ENCODE measurements at places on chromosomes 6 and 20.

GRCh38 chr6:105560611-105561066 lies 157.8 kb upstream of the PREP start:
- DNase-seq, result no peak

DNA sequence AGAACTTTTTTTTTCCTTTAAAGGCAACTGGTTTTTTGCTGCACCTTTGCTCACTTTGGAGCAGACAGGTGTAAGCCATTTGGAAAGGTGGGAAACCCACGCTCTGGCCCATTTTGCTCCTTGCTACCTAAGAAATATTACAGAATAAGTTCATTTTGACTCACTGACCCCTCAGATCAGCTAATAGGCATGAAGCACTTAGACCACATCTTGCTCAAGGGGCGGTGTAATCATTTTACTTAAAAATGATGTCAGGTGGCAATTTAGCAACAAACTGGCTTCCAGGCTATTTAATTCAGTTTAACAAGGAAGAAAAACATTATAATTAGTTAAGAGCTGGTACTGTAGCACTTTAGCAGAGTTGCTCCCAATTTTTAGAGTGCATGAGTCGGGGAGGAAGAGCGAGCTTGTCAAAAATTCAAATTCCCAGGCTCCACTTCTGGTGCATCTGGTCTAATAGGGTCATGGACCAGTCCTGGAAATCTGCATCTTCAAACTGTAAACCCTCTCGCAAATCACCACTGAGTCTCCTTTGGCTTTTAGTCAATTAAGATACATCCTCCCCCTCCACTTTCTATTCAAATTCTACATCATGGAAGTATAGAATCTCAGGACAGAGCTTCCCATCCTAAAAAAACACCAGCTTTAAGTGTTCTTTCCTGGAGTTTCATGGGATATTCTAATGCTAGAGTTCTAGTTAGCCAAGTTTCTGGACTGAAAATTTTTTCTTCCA lies 38.2 kb downstream of the JAG1 start:
- DNase-seq, result no peak

DNA sequence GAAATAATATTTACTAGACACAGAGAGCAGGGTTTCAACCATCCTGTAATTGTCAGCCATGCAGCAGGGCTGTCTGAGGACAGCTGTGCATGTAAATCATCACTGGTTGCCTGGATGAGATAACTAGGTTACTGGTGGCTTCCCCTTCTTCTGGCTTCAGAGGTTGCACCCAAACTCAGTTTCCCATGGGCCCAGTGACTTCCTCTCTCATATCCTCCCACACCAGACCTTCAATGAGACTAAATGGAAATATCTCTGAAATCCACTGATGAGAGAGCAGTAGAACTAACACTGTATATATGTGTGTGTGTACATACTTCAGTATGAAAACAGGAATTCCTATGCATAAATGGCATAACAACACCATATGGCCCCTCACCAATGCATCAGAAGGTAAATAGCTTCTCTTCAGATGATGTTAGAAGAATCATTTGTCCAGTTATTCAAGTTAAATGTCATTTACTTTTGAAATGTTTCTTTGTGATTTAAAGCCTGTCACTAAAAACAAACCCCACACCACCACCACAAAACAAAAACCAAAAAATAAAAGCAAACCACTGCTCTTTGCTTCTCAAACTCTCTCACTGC lies 51.0 kb upstream of the IL20RA start:
- DNase-seq, result no peak

DNA sequence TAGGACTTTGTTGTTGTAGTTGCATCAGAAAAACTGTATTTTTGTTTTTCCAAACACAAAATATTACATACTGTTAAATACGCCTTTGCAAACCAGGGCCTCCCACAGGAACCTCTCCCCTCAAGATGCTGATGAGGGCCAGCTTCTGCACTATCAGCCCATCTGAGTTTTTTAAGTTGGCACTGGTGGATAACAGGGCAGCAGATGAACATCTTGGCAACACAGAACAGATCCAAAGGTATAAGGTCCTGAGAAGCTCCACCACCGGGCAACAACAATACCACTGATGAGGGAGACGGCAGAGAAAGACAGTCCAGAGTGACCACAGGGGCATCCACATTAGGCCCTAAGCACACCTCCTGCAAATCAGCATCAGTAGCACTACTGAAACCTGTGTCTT lies 177.7 kb downstream of the DLL1 start:
- DNase-seq, result no peak

DNA sequence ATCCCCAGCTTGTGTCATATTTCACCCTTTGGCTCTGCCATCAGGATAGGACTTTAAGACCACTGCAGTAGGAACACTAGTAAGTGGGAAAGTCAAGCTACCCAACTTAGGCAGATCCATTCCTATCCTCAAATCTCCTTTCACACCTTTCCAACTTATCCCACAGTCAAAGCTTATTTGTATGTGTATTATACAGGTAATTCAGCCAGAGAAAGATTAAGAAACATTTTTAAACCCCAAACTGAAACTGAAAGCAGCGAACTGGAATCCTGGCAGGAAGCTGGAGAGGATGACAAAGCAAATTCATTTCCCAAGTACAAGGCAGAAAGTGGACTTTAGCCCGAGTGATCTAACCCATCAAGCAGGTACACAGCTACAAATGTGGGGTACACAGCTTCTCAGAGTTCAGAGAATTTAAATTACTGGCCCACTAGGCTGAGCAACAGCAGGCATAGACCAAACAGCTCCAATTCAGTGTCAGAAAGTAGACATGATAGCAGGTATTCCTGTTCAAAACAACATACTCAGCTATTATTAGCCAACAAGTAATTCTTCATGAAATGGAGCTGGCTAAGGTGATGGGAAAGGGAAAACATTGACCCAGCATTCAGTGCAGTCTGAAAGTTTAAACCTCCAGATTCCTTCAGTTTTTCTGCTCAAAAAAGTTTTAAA lies 39.1 kb downstream of the ILRUN start:
- no peak for DNase-seq

DNA sequence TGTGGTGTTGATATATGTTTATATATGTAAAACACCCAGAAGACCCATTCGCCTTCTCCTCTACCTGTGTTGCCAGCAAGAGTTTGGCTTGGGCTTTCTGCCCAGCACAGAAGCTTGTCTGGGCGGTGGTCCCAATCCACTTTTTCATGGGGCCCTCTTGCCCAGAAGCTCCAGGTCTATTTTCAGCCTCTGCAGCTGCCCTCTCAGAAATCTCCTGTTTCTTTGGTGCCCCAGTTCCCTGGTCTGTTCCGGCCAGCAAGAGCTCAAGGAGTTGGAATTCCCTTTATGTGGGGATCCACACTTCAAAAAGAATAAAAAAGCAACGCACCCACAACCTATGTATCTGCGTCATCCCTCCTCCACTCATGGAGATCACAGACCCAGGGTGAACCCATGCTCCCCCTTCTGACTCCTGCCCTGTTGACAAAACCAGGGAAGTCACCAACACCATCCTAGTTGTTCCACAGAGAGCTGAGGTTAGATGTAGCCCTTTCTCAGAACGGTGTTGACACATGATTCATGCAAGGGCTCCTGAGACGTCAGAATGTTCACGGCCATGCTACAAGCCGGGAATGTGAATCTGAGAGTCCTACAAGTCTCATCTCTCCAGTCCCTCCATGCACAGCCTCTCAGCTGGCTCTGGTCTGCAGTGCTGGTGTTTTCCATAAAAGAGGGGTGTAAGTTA lies 156.8 kb upstream of the RIN2 start:
- DNase-seq, result no peak

DNA sequence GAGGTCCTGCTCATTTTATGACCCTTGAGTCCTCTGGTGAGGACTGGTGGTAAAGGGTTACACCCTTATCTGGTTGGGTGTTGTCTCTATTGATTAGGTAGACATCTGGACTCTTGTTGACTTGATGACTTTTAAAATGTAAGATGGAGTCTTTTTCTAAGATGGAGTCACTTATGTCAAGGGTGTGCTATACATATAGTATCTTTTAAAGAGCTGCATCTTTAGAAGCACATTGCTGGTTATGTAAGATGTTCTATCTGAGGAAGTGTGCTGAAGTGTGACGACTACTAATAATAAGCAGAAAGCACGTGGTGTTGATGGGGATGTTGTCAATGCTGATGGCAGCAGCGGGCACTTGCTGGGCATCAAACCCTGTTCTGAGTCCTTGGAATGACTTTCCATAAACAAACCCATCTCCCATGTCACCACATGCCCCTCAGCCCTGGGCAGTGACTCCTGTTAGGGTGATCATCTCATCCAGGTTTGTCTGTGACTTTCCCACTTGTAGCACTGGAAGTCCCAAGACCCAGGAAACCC lies 229.6 kb downstream of the EYA2 start:
- DNase-seq, result no peak

DNA sequence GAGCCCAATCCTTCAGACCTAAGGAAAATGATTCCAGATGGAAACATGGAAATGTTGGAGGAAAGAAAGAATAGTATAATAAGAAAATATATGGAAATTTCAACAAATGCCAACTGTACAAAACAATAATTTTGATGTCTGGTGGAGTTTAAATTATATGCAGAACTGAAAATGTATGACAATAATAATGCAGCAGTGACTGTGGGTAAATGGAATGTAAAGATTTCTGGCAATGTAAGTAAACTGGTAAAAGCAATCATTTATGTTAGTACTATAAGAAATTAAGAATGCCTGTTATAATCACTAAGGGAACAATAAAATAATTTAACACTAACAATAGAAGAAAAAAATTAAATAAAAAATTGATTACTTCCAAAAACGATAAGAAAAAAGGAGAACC lies 89.0 kb downstream of the EDN1 start:
- no peak for DNase-seq

- no peak for DNase-seq
Observed at GRCh38 chr6:51273228-51273961, 454.7 kb downstream of the TFAP2B start.

All from D721Med (cell line).